Fibroblast of skin of right quadriceps (primary cell): ENCODE measurements at places on chromosomes 2 and 18.

DNA sequence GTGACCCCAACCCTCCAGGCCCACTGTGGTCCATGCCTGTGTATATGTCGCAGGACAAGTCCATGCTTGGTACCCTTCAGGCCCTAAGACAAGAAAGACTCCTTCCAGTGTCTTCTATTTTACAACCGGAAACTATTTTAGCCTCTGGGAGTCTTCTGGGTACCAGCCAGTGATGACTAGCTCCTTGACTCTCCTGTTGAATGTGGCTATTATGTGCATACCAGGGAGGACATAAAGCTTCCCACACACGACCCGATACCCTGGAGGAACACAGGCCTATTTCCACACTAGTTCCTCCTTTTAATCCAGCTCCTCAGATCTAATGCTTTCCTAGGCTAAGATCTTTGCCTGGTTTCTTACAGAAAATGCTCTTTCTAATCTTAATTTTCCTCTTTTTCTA is 178.1 kb downstream of the NCKAP5 start:
- DNase-seq: peak; percentile 17

DNA sequence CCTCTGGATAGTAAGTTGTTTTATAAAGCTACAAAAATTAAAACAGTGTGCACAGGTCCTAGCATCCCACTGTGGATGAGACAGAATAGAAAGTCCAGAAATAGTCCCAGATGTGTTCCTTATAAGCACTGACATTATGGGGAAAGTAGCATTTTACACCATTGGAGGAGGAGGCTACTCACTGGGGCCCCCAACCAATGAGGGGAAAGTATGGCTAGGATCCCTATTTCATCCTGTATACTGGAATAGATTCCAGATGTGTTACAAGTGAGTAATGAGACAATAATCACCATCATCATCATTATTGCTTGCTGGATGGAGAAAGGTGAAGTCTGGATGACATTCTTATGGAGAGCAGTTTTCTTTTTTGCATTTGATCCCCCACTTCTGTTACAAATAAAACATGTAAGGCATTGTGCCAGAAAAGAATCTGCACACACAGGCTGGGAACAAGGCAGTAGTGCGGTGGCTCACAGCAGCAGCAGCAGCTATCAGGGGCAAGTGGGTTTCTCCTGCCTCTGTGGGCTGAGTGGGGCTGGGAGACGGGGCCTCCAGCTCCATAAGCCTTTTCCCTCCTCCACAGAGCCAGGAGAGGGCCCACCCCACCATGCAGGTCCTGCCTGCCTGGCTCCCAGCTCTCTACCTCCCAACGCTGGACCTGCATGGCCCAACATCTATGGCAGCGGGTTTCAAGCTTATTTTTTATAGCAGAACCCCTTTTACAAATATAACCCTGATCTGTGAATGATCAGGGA is 5.0 kb downstream of the ARID5A start:
- DNase-seq: peak; percentile 91

GRCh38 chr2:241606186-241606585 is 30.8 kb downstream of the THAP4 start:
- DNase-seq: no peak

DNA sequence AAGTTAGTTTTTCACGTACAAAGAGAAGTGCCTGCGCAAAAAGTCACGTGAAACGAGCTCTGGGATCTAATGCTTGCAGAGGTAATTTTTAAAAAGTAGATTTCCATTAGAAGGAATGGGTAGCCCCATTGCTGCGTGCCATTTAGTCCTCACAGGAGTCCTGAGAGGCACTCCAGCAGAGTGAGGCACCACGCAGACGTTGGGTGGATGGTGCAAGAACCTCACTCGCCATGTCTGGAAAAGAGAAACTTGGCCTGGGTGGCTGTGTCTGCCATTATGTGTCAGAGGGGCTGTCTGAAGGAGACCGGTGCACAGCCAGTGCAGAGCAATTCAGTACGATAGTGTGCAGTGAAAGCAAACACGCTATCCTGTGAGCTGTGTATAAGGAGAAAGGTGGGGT is 1.8 kb upstream of the HDAC4 start:
- no peak for DNase-seq

DNA sequence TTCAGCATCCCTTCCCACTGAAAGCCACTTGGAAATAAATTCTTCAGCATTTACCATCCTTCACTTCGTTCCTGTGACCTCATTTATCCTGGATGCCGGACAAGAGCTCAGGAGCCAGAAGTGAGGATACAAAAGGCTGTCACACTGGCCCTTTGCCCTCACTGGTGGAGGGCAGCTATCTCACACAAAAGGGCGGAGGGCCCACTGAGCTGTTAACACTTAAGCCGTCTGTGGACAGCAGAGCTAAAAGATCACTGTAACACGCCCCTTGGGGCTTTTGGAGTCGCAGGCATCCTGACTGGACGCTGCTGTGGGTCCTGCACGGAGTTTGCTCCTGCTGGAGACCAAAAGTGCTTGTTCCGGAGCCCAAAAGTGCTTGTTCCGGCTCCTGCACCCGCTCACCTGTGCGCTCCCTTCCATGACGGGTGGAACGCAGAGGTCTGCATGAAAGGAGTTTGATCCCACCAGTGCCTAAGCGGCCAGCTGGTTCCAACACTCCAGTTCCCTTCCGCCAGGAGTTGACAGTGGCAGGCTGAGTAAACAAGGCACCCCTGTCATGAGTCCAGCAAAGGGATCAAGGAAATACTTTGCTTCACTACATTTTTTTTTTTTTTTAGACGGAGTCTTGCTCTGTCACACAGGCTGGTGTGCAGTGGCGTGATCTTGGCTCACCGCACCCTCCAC is 572.0 kb upstream of the LINC00305 start:
- no peak for DNase-seq

GRCh38 chr2:208097801-208098200 is 26.5 kb downstream of the CRYGD start:
- DNase-seq: peak; percentile 6

DNA sequence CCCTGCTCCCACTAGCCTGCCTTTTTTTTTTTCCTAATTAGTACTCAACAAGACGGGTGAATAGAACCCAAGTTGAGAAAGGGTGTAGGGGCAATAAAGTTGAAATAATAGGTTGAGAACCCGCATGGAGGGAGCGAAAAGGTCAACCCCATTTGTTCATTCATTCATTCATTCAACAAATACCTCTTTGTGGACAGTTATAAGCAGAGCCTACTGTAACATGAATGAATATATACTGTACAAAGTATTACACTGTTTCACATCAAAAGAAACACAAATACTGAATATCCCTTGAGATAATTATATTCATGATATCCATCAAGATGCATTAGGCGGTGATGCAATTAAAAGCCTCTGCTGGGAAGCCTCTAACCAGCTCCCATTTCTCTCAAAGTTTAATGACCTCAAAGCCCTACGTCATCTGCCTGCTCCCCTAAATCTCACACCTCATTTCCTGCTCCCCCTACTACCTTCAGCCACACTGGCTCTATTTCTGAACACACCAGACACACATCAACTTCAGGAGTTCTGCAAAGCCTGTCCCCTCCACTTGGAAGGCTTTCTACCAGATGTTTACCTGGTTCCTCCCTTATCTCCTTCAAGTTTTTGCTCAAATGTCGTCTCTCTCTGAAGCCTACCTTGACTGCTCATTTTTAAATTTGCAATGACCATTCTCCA is 1.4 kb upstream of the NBAS start:
- DNase-seq: no peak
